ENCODE measurements at places on chromosomes 5 and 9.

DNA sequence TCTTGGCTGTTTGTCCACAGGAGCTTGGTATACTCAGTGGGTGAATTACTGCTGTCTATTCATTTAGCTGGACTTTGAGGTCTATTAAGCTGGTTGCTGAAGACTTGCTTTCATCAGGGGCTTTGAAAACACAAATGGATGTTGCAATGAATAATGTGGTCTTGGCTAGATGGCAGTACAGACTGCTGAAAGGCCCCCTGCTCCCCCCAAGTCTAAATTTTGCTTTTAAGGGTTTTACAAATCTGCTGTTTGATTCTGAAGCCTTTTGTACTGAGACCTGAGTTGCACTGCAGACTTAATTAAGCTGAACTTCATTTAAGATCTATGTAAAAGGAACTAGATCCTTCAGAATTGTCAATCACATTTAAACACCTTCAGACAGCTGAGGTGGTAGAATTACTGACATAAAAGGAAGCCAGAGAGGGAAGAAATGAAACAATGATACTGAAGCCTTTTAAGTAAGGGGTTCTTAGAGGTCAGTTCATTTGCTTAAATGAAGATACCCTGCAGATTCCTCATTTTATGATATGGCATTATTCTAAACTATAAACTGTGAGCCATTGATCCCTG, 37.3 kb downstream of the KCTD16 start:
- no peak for DNase-seq

DNA sequence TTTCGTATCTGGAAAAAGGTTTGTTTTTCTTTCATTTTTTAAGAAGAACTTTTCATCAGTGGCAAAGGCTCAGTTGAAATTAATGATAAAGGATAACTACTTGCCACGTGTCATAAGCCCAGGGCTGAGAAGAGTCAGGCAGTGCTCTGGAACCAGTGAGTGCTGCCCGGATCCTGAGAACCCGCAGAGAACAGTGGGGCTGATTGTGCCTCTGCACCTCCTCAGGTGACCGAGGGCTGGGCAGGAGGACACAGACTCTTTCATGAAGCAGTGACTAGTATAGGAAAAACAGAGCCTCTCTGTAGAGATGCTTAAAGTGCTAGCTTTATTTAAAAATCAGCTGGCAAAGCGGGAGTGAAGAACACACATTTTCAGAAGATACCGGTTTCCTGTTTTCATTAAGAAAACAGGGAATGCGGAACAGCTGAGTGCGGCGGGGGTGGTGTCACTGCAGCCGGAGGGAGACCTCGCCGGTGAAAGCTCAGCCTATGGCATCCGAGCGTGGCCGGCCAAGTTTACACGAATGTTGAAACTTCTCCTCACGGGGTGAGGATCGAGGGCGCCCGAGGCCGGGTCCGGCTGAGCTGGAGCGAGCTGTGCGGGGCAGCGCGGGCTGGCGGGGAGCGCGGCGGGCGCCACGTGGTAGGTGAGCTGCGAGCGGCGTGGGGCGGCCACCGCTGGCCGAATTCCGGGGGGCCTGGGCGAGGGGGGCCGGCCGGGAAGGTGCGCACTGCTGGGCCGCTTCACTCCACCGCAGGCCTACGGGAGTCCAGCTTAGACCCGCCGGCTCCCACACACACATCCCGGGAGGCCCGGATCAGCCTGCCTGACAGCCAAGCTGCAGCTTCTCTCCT, 134.7 kb upstream of the DMRT1 start:
- peak; percentile 53 for DNase-seq

GRCh38 chr5:88827997-88828396, 55.0 kb downstream of the MEF2C start:
- no peak for DNase-seq

GRCh38 chr9:103942200-103942599, 151.9 kb upstream of the SMC2 start:
- no peak for DNase-seq

DNA sequence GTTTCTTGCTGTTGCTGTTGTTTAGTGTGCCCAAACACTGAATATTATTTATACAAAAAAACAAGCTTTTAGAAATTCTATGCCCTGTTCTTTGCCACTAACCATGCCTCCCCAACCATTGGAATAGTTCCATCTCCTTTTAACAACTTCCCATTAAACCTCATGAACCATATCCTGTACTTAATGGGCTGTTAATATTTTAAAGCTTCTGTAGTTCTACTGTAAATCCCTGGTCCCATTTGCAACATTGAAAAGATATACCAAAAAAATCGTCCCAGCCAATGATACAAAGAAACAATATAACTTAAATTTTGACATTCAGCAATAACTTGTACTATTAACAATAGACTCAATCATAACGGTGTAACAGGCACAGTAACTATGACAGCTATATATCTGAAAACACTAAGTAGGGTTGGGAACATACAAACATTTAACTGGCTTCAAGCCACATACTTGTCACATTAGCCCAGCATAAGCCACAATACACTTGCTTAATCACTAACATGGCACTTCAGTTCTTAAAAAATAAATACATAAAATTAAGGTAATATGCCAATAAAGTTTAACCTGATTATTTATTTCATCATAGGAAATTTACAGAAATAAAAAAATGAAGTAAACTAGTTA, 86.1 kb downstream of the ADAMTS6 start:
- peak; percentile 47 for DNase-seq

- DNase-seq = no peak
Measured at GRCh38 chr9:137320555-137321384, 18.7 kb upstream of the NRARP start.

DNA sequence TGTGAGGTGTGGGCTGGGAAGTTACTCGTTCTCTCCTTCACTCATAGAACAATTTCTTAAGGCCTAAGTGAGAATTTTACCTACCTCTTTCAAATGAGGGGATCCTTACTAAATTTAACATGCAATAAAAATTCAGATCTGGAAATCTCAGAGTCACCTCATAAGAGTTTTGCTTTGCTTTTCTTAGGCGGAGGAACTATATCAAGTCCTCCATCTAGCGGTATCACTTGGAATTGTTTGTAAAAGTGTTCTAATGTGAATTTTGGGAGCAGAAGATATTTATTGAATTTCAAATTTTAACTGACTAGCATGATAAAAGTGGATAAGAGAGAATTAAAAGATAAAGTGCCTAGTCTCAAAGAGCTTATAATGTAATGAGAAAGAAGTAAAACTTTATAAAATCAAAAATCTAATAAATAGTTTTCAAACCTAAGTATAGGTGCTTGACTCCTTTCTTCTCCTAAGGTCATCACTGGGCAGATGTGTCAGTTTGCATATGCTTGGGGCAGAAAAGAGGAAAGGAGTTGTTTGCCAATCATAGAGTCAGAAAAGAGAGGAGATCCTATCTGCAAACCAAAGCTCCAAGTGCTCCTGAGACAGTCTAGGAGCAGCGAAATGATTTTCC, 145.7 kb upstream of the DAB2 start:
- no peak for DNase-seq

- no peak for DNase-seq
Measured at GRCh38 chr5:39219437-39219836, at the start of gene FYB1. Gene FYB1 (minus strand): TSS chr5:39219563. CDS start chr5:39202960, 16,603 bp downstream.

DNA sequence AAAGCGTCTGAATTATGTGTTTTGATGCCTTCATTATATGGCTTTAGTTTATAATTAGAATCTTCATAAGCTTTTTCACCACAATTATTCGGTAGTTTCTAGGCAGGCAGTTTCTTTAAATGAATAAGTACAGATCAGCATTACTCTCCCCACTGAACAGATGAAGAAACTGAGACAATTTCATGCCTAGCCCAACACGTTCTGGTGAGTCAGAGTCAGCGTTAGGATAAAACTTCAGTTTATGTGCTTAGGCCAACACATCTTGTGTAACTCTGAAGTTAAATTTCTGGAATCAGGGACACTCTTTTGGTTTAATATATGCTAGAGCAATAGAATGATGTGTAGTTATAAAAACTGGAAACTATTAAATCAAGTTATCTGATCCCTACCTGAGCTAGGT, 186.7 kb upstream of the ELL2 start:
- DNase-seq = no peak

- DNase-seq = no peak
Measured at GRCh38 chr5:151673421-151673820, 13.3 kb downstream of the SPARC start.

GRCh38 chr5:163221581-163221980, 215.8 kb upstream of the CCNG1 start:
- DNase-seq = no peak

GRCh38 chr9:85171163-85171562, 501.6 kb downstream of the NTRK2 start:
- no peak for DNase-seq

DNA sequence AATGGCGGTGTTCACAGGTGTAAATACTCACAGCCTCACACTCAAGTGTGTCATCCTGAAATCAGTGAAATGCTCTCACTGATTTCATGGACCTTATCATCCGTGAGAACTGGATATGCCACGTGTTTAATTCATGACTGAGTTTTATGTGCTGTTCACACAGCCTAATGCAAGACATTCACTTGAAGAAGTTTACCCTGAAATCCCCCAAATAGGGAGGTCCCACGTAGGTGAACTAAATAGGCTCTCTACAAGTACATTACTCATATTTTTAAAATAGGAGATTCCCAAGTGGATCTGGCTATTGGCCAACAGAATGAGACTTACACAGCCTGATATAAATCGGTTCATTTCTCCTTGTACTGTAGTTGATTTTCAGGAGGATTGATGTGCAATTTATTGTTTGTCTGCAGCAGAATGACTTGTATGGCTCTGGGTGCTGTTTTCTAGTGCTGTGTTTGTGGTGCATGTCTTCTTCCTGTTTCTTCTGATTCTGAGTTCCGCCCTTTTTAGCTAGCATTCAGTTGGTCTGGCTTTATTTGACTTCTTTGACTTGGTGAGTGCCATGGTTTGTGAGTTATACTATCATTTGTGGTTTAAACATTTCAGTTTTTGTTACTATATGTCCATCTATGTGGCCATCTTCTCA, 25.1 kb downstream of the TRIO start:
- no peak for DNase-seq
